ENCODE measurements at places on chromosomes 1 and 21.
A peak's percentile ranks its signal among the peaks of the same experiment; 100 is the strongest.

GRCh38 chr1:56160773-56161315, 418.5 kb downstream of the PLPP3 start:
- DNase-seq: no peak

- no peak for DNase-seq
These were observed 21.9 kb downstream of the FMO2 start for GRCh38 chr1:171206978-171207355.

- no peak for DNase-seq
These were observed 16.1 kb downstream of the NAV1 start for GRCh38 chr1:201554789-201555592.

- DNase-seq: no peak
These were observed 158.2 kb downstream of the TGFBR3 start for GRCh38 chr1:91727763-91728162.

DNA sequence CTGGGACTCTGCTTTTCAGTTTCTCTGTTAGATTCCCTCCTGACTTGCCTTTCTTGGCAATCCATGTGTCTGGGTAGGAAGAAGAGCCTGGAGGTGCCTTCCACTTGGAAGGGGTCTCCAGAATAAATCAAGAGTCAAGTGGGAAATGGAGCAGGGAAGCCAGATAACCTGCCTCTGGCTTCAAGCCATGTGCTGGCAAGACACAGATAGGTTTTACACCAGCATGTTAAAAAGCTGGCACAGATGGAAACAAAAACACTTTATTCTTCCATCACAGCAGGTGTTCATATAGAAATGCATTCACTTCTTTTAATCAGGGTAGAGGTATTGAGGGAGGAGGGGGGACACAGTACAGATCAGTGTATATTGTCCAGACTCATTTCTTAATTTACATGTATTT, 356.9 kb upstream of the RUNX1 start:
- no peak for DNase-seq

DNA sequence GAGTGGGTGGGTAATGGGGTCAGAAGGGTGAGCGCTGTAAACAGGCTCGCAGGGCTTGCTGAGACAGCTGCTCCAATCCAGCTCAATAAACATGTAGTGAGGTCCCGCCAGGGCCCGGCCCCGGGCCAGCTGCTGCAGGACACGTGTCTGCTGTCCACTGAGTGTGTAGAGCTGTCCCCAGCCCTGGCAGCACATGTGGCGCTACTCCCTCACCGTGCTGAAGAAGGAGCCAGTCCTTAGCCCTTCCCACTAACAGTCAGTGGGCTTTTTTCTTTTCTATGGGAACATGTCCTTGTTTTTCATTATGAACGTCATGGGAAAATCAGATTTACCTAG, 78.9 kb upstream of the C1orf174 start:
- no peak for DNase-seq

DNA sequence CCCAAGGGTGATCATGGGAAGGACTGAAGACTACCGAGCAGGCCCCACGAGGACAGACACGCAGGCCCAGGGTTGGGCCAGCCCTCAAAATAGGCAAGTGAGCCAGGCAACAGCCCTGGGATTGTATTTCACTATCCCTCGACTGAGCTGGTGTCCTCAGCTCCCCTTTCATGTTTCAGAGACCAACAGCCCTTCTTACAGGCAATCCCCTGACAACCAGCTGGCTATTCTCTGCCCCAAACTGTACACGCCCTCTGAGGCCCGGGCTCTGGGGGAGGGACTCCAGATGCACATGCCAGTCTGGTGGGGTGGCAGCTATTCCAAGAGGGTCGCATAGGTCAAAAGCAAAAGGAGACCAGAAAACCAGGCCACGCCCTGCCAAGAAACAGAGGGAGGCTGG, 243.0 kb downstream of the TOMM20 start:
- DNase-seq: no peak

- DNase-seq: peak; percentile 8
These were observed 119.2 kb upstream of the NGF start for GRCh38 chr1:115457289-115457688.

DNA sequence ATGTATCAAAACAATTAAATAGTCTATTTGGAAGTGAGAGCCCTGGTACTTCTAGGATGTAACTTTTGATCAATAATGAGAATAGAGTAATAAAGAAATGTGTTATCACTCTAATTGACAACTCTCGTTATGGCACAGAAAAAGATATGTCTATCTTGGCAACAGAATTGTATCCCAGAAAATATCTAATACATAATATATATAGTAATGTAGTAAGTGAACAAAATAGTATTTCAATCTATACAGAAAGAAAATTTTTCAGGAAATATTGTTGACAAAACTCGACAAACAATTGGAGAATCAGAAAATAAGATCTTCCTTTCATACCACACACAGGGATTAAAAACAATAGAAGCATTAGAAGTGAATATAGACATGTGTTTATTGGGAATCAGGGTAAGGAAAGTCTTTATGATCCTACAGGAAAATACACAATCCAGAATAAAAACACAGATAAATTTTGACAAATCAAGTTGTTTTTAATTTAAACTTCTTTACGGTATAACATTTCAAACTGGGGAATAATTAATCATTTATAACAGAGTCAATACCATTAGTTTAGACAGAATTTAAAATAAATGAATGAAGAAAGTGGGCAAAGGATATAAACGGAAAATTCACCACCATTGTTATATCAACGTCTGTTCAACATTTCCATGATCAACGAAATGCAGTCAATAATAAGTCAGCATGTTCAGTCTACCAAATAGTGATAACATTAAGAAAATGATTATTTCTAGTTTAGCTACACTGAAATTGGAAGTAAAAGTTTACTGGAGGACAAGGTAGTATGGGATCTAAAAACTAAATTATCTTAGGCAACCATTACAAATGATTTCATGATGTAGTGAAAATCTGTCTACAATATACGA, 1526.5 kb upstream of the TPTE start:
- no peak for DNase-seq
